Sigmoid colon (tissue), 7 donors: ENCODE measurements at places on chromosomes 5 and 9.

DNA sequence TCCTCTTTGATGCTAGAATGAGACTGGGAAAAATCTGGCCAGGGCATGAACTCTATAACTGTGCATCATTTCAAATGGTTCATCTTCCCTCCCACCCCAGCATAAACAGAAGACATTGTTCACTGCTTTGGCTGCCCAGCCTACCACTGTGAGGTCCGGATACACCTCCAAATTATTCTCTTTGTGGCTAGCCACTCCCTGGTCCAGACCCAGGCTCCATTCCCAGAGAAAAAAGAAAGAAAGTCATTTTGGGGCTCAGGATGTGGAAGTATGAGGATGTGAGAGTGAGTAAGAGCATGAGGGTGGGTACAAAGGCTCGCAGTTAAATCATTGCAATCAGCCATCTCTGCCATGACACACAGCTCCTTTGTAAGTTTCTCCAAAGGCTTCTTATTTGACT lies 559.2 kb downstream of the PSAT1 start:
- no peaks in the 10 kb centered on the region for H3K27me3 ChIP-seq
- no peak overlapping the region for H3K27ac ChIP-seq
- H3K4me1 ChIP-seq: no peaks in the 10 kb centered on the region
- H3K36me3 ChIP-seq: no peaks in the 10 kb centered on the region
- H3K4me3 ChIP-seq: no peak overlapping the region

DNA sequence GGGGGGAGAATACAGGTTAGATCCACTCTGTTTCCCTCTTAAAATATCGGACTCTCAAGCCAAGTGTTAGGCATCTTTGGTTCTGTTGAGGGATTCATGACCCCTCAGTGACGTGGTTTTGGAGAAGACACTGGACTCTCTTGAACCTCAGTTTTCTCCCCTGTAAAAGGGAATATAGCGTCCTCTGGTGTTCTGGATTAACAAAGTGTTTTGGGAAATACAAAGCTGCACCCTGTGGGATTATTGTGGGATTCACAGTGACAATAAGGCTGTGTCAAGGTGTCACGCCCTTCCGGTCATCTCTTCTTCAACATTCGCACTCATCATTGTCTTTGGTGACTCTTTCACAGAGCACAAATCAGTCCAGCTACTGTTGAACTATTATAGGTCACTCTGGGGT lies 139.0 kb downstream of the IRX1 start:
- no peak overlapping the region for H3K4me3 ChIP-seq
- H3K4me1 ChIP-seq: no peaks in the 10 kb centered on the region
- DNase-seq: no peak
- no peaks in the 10 kb centered on the region for H3K36me3 ChIP-seq
- H3K27ac ChIP-seq: no peak overlapping the region

GRCh38 chr5:10607023-10607665 lies 43.3 kb downstream of the ANKRD33B start:
- H3K27ac ChIP-seq: no peak overlapping the region
- no peaks in the 10 kb centered on the region for H3K36me3 ChIP-seq
- peaks cover under 1% of the 10 kb centered on the region for H3K4me1 ChIP-seq
- H3K4me3 ChIP-seq: no peak overlapping the region
- no peaks in the 10 kb centered on the region for H3K27me3 ChIP-seq

- no peaks in the 10 kb centered on the region for H3K4me1 ChIP-seq
- H3K27me3 ChIP-seq: peaks cover 21% of the 10 kb centered on the region
- no peaks in the 10 kb centered on the region for H3K36me3 ChIP-seq
- DNase-seq: peak; percentile 53
- no peak overlapping the region for H3K4me3 ChIP-seq
Measured at GRCh38 chr5:178438796-178439195, 151.4 kb downstream of the COL23A1 start.

GRCh38 chr5:143395638-143396352 lies 7.7 kb downstream of the NR3C1 start:
- no peak overlapping the region for H3K27ac ChIP-seq
- no peaks in the 10 kb centered on the region for H3K27me3 ChIP-seq
- DNase-seq: no peak
- H3K4me3 ChIP-seq: peak overlapping the region; percentile 6
- peaks cover 71% of the 10 kb centered on the region for H3K4me1 ChIP-seq
- H3K36me3 ChIP-seq: no peaks in the 10 kb centered on the region

DNA sequence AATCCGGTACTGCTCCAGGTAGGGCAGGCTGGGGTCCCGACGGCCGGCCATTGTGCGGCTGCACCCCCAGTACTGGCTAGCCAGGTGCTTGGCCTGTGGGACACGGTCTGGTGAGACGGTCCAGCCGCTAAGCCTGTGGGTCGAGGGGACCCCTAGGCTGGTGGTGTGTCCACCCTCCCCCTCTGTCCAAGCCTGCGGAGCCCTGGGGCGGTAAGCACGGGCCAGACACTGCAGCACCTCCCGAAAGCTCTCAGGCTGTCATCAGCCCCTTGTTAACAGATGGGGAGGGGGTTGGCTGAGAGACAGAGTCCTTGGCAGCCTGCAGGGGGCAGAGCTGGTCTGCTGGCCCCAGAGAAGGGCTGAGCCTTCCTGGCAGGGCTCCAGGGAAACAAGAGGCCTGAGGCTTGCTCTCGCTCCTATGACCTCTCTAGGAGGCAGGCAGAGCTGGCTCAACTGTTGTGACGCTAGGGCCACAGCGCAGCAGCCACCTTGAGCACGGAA lies 11.8 kb upstream of the MRNIP start:
- no peak overlapping the region for H3K4me3 ChIP-seq
- H3K36me3 ChIP-seq: peaks cover 30% of the 10 kb centered on the region
- DNase-seq: no peak
- no peak overlapping the region for H3K27ac ChIP-seq
- no peaks in the 10 kb centered on the region for H3K27me3 ChIP-seq
- no peaks in the 10 kb centered on the region for H3K4me1 ChIP-seq

GRCh38 chr9:109556061-109556460 lies 58.0 kb upstream of the PTPN3 start:
- no peak overlapping the region for H3K4me3 ChIP-seq
- H3K27ac ChIP-seq: no peak overlapping the region
- H3K27me3 ChIP-seq: no peaks in the 10 kb centered on the region
- H3K4me1 ChIP-seq: no peaks in the 10 kb centered on the region
- no peaks in the 10 kb centered on the region for H3K36me3 ChIP-seq

- H3K36me3 ChIP-seq: no peaks in the 10 kb centered on the region
- no peak overlapping the region for H3K27ac ChIP-seq
- no peak for DNase-seq
- no peak overlapping the region for H3K4me3 ChIP-seq
Measured at GRCh38 chr5:53262348-53262970, 152.9 kb upstream of the MOCS2 start.

GRCh38 chr5:97383996-97384395 lies 200.9 kb upstream of the RIOK2 start:
- H3K4me3 ChIP-seq: no peak overlapping the region
- no peaks in the 10 kb centered on the region for H3K36me3 ChIP-seq
- no peak for DNase-seq
- H3K27ac ChIP-seq: no peak overlapping the region
- H3K27me3 ChIP-seq: no peaks in the 10 kb centered on the region

- DNase-seq: no peak
- no peaks in the 10 kb centered on the region for H3K36me3 ChIP-seq
- H3K4me1 ChIP-seq: no peaks in the 10 kb centered on the region
- H3K27me3 ChIP-seq: no peaks in the 10 kb centered on the region
Measured at GRCh38 chr5:15105799-15106393, 234.3 kb upstream of the ANKH start.

- H3K27me3 ChIP-seq: no peaks in the 10 kb centered on the region
- DNase-seq: peak; percentile 70
- H3K27ac ChIP-seq: no peak overlapping the region
- peaks cover 14% of the 10 kb centered on the region for H3K4me1 ChIP-seq
- no peaks in the 10 kb centered on the region for H3K36me3 ChIP-seq
Measured at GRCh38 chr5:124628721-124629596, 117.5 kb downstream of the ZNF608 start.

GRCh38 chr5:61933787-61934626 lies 372.0 kb upstream of the KIF2A start:
- no peak for DNase-seq
- no peak overlapping the region for H3K27ac ChIP-seq
- no peaks in the 10 kb centered on the region for H3K36me3 ChIP-seq
- H3K27me3 ChIP-seq: no peaks in the 10 kb centered on the region
